Stimulated activated CD4-positive, alpha-beta T cell treated with anti-CD3 and anti-CD28 coated beads, Interleukin-1b, Interleukin-23, amount 100 ng/mL, for 1 hour (primary cell): ENCODE measurements at places on chromosomes 1 and 21.

- no peak for DNase-seq
These were observed 86.4 kb downstream of the BCAR3 start for GRCh38 chr1:93595266-93595665.

- DNase-seq, result no peak
These were observed 599.8 kb downstream of the AJAP1 start for GRCh38 chr1:5254131-5254725.

DNA sequence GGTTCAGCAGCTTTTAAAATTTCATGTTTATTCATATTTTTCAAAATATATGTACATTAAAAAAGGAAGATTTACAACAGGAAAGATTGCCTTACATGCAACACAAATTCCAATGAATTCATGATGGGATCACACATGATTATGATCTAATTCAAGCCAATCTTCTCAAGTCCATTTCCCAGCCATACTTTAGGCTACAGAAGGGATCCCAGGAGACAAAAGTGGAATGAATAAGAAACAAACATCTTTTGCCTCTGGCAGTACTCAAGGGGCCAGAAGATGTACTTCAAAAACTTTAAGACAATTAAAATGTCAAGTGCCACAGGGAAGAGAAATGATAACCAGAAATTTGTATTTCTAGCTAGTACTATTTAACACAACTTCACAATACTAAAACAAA is 10.2 kb upstream of the SH2D5 start:
- DNase-seq, result no peak

DNA sequence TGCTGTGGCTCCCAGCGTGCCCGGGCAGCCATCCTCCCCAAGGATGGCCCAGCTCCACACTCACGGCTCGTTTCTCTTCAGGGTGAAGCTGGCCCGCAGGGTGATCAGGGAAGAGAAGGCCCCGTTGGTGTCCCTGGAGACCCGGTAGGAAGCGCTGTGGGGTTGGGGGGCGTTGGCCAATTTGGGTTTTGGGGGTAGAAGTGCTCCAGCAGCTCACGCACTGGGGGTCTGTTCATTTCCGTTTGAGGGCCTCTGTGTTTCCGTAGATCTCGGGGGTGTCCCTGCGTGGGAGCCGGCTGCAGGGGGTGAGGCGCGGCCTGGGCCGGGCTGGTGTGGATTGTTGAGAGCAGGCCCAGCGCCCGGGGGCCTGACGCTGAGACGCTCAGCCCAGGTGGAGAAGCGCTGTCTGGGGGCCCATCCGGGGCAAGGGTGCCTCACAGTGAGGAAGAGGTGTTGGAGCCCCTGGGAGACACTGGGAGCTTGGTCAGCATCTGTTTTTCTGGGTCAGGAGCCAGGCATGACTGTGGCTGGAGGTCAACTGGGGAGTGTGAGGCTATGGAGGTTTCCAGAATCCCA is 12.6 kb downstream of the COL6A1 start:
- no peak for DNase-seq

- DNase-seq, result no peak
These were observed 2.8 kb upstream of the ATF3 start for GRCh38 chr1:212605441-212606394.

- DNase-seq, result no peak
These were observed 11.2 kb downstream of the MEF2D start for GRCh38 chr1:156489166-156489934.

DNA sequence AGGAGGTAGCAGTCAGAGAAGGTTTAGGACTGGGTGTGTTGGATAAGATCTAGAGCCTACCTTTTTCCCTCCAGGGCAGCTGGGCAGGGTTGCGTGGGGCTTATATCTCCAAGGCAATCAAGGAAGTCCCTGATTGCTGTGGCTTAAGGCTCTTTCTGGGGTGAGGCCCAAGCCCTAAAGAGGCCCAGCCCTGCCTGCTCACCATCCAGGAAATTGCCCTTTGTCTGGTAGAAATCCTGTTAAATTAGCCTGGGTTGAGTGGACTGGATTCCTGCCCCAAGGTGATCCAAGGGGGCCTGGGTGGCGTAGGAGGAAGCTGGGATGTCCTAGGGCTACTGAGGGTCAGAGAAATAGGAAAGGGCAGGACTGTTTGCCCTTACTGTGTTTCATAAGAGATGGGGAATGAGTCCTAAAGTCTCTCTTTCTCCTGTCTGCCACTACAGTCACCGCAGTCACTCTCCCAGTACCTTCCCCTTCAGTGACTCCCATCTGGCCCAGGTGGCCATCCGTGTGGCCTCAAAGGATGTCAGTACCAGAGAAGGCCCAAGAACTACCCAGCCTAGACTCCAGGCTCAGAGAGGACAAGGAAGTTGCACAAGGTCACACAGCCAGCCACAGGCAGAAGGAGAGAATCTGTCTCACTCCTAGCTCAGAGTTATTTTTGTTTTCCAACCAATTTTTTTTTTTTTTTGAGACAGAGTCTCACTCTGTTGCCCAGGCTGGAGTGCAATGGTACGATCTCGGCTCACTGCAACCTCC is 25.8 kb downstream of the MFSD2A start:
- no peak for DNase-seq

GRCh38 chr21:38383411-38384237 is 114.7 kb downstream of the ERG start:
- no peak for DNase-seq

- no peak for DNase-seq
These were observed 28.5 kb upstream of the PRDM15 start for GRCh38 chr21:41907496-41908258.

DNA sequence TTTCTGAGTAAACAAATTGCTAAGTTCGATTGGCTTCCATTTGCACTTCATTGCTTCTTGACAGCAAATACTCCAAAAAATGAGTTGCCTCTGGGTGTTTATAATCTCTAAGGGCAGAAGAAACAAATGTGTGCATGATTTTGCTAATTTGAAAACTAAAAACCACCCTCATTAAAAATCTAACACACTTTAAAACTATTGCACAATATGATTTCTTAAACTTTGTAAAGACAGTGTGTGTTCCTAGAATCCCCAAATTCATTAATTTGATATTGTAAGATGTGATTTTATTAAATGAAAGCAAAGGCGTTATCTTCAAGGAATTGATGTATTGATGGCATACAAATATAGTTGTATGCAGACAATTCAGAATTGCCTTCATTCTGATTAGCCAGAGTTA is 350.9 kb downstream of the OLFM3 start:
- no peak for DNase-seq

GRCh38 chr1:8866173-8866791 is 12.2 kb downstream of the ENO1 start:
- no peak for DNase-seq

GRCh38 chr1:234866007-234866866 is 256.3 kb upstream of the IRF2BP2 start:
- no peak for DNase-seq

DNA sequence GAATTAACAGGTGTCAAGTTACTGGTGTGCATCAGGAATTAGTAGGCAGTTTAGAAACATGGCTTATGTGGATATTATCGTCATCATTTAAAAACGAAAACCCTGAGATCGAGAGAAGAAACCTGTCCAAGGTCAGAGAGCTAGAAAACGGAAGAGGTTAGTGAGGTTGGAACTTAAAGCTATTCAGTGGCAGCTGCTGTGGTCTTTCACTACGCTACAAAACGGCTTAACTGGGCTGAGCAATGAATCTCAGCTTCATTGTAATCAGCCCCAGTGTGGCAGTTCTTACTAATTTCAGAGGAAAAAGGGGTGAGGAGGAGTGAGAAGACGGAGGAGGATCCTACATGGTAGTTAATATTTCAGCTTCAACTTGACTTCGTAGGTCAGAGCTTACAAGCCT is 77.9 kb downstream of the DAB1 start:
- no peak for DNase-seq

GRCh38 chr1:71834601-71835441 is 447.5 kb downstream of the NEGR1 start:
- no peak for DNase-seq

GRCh38 chr1:212219679-212220463 is 65.3 kb upstream of the PPP2R5A start:
- no peak for DNase-seq

DNA sequence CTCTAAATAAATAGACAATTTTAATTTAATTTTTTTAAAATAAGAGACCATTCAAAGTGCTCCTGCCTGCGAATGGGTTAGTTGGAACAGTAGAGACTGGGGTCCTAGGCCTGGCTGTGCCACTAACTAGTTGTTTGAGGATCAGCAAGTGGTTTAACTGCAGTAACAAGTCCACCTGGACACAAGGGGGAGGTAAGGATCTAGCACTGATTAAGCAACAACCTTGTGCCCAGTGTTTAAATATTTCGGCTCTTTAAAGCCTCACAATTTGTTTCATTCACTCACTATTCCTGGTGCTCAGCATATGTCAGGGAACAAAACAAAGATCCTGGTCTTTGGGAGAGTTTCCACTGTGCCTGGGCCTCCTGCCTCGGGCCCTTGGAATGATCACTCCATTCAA is 1.6 kb upstream of the AGT start:
- DNase-seq, result no peak

GRCh38 chr1:227572752-227573151 is 9.4 kb downstream of the ZNF678 start:
- no peak for DNase-seq

DNA sequence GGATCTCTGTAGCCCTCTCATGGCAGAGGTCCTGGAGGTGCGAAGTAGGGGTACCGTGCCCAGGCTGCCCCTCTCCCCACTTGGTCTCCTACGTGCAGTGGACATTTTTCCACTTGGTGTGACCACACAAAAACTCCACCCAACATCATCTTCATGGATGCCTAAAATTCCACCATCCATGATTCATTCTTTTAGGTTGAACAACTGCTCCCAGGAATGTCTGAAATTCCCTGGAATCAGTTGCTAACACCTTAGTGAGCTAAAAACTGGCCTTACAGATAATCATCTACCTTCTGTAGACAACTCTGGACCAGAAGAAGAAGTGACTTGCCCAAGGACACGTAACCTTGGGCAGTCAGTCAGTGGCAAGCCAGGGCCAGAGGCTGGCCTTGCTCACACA is 32.1 kb upstream of the CLIC4 start:
- no peak for DNase-seq

GRCh38 chr1:223271085-223271781 is 92.7 kb downstream of the SUSD4 start:
- DNase-seq, result no peak
